Chondrocyte (in vitro differentiated cells): ENCODE measurements at places on chromosomes 7 and 10.

GRCh38 chr10:100194711-100195110, 8.9 kb upstream of the ERLIN1 start:
- no peak for DNase-seq
- no peaks in the 10 kb centered on the region for H3K27me3 ChIP-seq
- H3K27ac ChIP-seq = no peak overlapping the region
- H3K36me3 ChIP-seq = peaks cover 29% of the 10 kb centered on the region
- no peaks in the 10 kb centered on the region for H3K4me1 ChIP-seq

DNA sequence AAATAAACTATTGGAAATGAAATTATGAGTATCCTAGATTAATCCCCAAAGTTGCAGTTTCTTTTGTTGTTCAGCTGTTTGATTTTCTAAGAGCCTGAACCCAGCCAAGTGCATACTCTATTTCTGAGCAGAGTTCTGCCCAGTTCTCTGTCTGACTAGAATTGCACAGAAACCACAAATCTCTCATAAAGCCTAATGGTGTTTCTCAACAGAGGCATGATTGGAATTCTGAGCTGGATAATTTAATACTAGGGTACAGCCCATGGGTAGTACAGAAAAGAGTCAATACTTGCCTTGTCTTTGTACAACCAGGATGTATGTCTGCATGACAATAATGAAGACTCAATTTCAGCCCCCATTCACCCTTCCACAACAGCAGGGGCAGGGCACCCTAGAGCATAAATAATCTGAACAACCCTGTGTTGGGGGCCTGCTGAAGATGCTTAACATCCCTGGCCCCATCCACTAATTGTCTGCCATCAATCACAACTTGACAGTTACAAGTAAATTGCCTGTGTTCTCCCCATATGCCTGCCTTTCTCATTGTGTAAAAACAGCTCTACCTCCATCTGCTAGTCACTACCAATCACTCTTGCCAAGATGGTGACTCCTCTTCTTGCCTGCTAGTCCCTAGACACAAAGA, 114.4 kb downstream of the NPSR1 start:
- no peaks in the 10 kb centered on the region for H3K36me3 ChIP-seq
- H3K27ac ChIP-seq = no peak overlapping the region
- H3K4me1 ChIP-seq = no peaks in the 10 kb centered on the region
- no peak overlapping the region for H3K4me3 ChIP-seq
- H3K27me3 ChIP-seq = peaks cover 27% of the 10 kb centered on the region

- no peak overlapping the region for H3K27ac ChIP-seq
- no peaks in the 10 kb centered on the region for H3K36me3 ChIP-seq
- H3K4me3 ChIP-seq = no peak overlapping the region
- DNase-seq = no peak
Measured at GRCh38 chr7:46034056-46034768, 113.1 kb upstream of the IGFBP3 start.

GRCh38 chr10:69383558-69383957, 33.2 kb downstream of the TACR2 start:
- H3K27ac ChIP-seq = peak overlapping the region; percentile 80
